NCI-H1694 (cell line): ENCODE measurements at places on chromosomes 12 and 14.

DNA sequence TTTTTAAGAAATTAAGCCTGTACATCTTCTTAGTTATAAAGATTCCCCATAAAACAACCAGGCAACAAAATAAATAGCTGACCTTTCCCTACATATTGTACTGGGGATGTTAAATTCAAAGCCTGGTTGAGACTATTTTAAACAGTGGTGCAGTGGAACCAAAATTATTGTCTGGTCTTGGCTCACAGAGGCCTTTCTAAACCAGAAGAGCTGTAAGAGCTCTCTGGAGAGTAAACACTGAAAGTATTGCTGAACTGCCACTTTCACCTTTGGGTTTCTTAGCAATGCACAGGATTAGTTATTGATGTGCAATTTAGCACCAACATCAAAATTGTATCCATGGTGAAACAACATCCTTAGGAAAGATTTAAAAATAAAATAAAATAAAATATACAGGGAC is 20.6 kb downstream of the RACGAP1 start:
- DNase-seq = no peak

DNA sequence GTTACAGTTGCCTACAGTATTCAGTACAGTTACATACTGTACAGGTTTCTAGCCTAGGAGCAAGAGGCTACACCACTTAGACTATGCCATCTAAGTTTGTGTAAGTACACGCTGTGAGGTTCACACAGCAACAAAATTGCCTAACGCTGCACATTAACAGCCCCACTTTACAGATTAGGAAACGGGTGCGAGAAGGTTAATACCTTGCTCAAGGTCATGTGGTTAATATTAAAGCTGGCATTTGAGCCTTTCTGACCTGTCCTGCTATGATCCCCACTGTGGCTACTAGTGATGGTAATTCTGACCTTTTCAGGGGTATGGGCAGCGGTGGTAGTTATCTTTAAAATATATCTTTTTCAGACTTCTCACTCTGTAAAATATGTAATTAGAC is 20.9 kb downstream of the ACVR1B start:
- DNase-seq = no peak

GRCh38 chr12:49040364-49040855 is 20.2 kb downstream of the KMT2D start:
- no peak for DNase-seq

DNA sequence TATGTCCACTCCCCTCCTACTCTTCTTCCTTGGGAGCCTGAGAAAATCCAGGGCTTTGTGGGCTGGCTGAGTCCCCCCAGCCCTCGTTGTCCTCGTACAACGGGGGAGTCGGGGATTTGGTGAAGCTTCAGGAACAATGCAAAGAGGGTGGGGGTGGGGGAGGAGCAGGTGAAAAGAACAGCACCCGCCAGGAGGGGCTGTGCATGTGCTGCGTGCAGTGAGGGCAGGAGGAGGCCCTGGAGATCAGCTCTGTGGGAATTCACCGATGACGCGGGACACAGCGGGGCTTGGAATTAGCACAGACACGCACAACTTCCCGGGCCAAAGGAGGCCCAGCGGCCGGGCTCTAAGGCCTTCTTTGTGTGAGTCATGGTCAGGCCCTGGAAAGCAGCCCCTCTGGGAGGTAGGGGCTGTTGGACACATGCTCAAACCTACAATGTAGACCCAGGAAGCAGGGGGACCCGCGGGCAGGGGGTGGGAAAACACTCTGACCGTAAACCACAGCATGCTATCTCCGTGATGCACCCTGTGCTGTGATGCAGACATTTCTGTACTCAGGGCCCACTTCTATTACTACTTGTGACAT is 32.8 kb downstream of the RBM19 start:
- no peak for DNase-seq

DNA sequence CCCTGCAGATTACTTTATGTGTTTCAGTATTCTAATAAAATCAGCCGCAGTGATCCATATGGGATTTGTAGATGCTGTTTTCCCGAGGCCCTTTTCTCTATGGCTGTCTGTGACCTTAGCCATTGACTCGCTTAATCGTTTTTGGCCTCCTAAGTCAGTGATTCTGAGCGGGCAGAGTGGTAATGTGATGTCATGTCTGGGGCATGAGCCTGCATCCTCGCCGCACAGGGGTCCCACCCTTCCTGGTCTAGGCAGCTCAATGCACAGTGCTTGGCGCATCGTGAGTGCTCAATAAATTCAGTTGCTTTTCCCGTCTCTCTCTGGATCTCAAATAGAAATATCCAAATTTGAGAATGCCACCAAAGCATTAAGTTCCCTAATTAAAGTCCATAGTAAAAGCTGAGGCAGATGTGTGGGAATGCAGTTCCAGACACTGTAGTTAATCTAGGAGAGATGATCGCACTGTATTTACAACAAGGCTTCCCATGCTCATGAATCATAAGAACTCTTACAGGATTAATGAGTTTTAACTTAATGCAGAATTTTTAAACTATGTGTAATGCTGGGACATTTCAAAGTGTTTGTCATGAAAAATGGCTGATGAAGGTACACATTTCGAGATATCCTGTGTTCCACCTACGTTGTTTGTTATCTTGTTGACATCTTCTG is 29.3 kb downstream of the HMGA2 start:
- DNase-seq = no peak

GRCh38 chr14:89351516-89352404 is 65.3 kb downstream of the FOXN3 start:
- DNase-seq = no peak

DNA sequence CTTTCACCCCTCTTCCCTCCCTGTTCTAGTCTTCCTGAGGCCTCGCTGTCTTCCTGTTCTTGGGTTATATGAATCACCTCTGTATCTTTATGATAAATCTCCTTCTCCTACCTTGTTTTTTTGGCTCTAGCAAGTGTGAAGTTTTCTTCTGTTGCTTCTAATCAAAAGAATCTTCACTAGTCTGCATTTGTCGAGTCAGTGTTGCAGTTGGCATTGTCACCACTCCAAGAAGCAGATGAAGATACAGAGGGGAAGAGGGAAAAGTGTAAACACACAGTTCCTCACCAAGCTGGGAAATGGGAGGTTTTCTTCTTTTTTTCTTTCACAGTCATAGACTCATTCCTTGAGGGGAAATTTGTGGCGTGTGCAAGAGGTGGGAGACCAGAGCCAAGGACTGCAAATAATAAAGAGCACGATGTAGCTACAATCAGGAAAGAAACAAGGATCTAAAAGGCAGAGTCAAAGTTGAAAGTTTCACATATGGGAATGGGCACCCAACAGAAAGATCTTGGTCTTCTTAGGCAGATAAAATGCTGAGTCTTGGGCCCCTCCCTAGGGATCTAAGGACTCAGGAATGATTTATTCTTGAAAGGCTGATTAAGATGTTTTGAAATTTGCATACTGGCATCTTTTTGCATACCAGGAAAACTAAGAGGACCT is 22.2 kb upstream of the PRICKLE1 start:
- DNase-seq = no peak

DNA sequence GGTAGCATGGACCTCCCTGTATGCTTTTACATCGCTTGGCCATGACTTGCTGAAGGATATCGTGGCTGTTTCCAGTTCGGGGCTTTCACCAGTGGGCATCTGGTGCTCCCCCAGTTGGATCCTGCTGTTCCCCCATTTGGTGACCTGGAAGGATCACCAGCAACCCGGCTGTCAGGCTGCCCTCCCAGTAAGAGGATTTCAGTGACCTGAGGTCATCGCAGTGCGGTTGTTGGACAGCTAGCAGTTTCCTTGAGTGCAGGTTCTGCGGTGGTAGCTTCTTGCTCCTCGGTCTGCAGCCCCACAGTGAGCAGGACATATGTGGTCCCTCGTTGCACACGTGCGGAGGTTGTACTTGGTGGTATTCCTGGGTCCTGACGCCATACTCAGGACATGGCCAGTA is 58.7 kb downstream of the TMEM132C start:
- no peak for DNase-seq

GRCh38 chr12:52526511-52526951 is 6.3 kb upstream of the KRT5 start:
- DNase-seq = no peak

DNA sequence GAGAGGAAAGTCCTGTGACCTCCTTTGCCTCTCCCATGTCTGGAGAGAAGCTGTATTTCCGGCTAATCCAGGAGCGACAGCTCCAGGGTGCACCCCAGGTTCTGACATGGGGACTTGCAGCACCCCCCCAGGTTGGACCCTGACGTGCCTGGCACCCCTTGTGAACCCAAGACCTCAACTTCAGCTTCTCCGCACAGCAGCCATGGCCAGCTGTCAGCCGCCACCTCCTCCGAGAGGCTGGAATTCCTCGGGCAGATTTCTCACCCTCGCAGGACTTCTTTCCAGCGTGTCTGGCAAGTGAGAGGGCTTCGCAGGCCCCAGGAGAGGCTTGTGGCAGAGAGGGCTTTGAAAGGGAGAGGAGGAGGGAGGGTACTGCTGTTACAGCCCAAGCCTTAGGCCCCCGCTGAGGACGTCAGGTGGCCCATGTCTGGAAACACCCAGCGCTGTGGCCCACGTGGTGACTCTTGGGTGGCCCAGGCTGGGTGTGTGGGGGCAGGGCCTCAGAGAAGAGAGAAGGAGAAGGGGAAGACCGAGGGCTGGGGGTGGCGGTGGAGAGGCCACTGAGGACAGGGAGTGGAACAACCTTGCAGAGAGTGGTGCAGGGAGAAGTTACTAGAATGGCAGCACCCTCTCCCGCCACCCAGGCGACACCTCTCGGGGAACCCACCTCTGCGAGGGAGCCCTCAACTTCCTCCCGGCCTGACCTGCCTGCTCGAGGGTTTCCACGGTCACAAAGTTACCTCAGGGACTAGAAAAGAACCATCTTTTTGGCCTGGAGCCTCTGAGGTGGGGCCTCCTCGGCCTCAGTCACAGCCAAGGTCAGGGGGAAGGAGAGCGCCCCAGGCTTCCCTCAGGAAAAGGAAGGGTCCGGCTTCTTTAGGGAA is 11.7 kb upstream of the RPS6KL1 start:
- no peak for DNase-seq

DNA sequence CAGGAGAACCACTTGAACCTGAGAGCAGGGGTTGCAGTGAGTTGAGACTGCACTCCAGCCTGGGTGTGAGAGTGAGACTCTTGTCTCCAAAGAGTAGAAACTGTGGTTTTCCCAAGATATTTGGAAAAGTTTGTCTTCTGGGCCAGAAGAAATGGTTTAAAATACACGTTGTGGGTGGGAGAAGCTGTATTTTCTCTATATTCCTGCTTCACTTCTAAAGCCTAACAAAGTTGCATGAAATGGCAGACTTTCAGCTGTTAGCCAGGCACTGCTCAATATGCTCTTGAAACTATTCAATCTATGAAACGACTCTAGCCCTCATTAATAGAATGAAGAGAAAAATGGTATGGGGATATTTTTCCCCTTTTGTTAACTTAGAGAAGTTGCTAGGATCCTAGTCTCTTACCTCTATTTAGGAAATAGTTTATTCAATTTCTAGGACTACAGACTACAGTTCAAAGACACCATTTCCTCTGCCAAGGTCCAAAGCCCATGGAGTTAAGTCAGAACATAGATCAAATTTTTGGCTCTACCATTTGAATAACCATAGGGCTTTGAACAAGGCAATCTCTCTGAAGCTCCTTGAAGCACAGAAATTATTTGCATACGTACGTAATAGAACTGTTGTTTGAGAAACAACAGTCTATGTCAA is 49.3 kb upstream of the OR5AU1 start:
- DNase-seq = no peak

- DNase-seq = no peak
These were observed 58.3 kb downstream of the TESPA1 start for GRCh38 chr12:54926246-54926645.

DNA sequence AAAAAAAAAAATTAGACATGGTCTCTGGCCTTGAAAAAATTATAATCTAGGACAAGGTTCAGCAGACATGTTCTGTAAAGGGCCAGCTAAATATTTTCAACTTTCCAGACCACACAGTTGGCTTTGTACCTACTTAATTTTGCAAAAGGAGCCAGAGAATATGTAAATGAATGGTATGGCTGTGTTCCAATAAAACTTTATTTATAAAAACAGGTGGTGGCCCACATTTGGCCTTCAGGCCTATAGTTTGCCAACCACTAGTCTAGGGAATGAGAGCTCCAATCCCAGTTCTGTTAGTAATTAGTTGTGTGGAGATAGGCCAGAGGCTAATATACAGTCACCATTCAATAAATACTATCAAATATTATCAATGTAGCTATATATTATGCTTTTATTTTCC is 29.3 kb upstream of the PWP1 start:
- DNase-seq = no peak

DNA sequence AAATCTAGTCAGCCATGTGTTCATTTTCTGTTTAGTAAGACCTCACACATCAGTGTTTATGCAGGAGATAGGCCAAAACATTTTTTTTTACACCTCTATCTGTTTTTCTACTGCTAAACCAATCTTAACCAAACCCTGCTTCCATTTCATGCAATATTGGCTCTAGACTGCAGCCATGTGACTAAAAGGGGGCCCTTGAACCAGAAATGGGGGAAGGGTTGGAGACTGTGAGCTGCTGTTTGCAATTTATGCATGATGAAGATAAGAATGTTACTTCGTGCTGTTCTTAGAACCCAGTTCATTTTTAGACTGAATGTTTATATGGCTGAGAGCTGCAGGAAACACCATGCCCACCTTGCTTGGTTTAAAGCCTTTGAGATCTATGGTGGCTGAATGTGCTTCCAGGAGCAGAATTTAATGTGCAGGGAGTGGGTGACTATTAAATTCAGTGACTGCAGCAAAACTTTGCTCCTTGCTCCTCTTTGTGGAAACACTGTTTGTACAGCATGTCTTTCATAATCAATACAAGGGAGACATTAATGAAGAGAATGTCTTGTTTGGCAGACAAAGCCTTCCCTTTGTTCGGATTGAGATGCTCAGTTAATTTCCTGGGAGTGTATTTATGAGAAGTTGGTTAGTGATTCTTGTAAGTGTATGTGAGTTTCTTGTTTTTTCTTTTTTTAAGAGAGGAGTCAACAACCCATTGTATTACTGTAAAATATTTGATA is 53.6 kb downstream of the CHST11 start:
- DNase-seq = no peak

GRCh38 chr14:43937001-43937400 is 570.1 kb downstream of the FSCB start:
- DNase-seq = no peak

- peak; percentile 93 for DNase-seq
These were observed 6.5 kb downstream of the LAG3 start for GRCh38 chr12:6778574-6779550.

- no peak for DNase-seq
These were observed 298.6 kb upstream of the PPFIA2 start for GRCh38 chr12:82057770-82058169.

GRCh38 chr12:40614923-40615322 is 77.3 kb upstream of the CNTN1 start:
- no peak for DNase-seq
